ENCODE measurements at places on chromosomes 6 and 20.

- no peak for DNase-seq
Observed at GRCh38 chr20:59932616-59933295, 681 bp downstream of the SYCP2 start.

GRCh38 chr20:57761413-57761734, 51.6 kb upstream of the PMEPA1 start:
- no peak for DNase-seq

GRCh38 chr6:166852451-166852975, 103.8 kb downstream of the RNASET2 start:
- no peak for DNase-seq

DNA sequence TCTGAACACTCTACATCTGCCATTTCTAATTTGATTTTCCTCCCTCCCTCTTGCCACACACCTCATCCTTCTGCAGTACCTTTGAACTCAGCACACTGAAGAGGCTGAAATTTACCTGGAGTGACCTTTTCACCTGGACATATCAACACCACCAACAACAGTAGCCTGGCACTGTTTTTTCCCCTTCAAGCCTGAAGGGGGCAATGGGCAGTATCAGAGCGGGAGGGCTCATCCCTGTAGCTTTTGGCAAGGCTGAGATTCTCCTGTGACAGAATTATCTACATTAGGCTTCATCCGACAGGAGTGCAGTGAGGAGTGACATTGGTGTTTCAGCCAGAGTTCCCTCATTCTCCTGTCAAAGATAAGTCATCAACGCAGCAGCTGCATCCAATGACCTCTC, 312.8 kb upstream of the SPTLC3 start:
- DNase-seq, result no peak

- no peak for DNase-seq
Observed at GRCh38 chr20:57409672-57410397, 18.6 kb downstream of the RBM38 start.

Measured in NCI-H1105 (cell line).